ENCODE measurements at places on chromosomes 16 and 17.

DNA sequence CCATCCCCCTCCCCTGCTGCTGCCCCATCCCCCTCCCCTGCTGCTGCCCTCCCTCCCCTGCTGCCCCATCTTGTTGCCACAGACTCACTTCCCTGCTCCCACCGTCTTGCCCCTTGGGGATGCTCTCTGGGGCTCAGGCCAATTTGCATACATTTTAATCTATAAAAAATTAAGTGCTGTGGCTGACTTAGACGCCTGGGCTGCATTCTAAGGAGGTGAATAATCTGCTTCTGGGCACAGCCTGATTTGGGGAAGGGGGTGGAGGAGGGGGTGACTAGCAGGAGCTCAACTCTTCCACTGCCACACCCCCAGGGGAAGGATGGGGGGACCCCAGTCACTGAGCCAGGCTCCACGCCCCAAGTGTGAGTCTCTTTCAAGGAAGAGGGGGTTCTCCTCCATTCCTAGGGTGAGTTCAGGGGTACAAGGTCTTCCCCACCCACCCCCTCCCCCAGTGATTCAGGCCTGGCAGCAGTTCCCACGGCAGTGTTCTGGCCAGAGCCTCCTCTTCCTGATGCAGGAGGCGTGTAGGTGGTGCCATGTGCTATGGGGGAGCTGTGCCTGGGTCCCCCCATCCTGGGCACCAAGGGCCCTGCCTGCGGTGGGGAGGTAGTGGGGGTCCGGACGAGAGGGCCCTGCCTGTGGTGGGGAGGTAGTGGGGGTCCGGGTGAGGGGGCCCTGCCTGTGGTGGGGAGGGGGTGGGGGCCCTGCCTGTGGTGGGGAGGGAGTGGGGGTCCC lies 5.0 kb downstream of the DPH1 start:
- DNase-seq = peak; percentile 10

GRCh38 chr16:63458846-63459245 lies 1422.6 kb upstream of the CDH8 start:
- no peak for DNase-seq

GRCh38 chr17:82238472-82239201 lies 9.8 kb downstream of the SLC16A3 start:
- peak; percentile 85 for DNase-seq

DNA sequence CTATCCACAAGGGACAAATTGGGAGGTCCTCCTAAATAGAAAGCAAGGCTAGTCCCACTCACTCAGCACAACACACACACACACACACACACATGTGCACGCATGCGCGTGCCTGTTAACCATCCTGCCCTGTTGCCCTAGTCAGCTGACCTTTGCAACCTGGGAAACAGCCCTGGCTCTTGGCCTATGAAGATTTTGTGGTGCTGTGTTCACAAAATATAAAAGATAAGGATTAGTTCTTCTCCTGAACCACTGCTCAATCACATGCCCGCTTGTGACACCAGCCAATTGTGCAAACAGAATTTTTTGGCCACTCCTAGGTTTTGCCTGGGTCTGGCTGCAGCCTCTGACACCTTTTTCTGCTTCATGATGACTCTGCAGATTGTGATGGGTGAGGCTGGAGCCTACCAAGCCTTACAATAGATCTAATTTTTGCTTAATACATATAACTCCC lies 3.3 kb upstream of the CES1 start:
- peak; percentile 50 for DNase-seq

Measured in left ventricle myocardium superior (tissue), 1 donor.